ENCODE measurements at places on chromosomes 4 and X. TPM values are rescaled to one million over a fixed set of nuclear protein-coding genes. Genes with fewer than 3 reads are reported as not detected.
A peak's percentile ranks its signal among the peaks of the same experiment; 100 is the strongest.

The TREX2 gene
- 1.0 TPM for total RNA-seq

The GPR119 gene
- total RNA-seq: not detected

The BMP3 gene
- 25.3 TPM for total RNA-seq

The MAGED4 gene
- 0.64 TPM for total RNA-seq

The PUDP gene
- total RNA-seq: 6.2 TPM

The SLC4A4 gene
- total RNA-seq: 6.7 TPM

The TMEM184C gene
- 26.9 TPM for total RNA-seq

The BMX gene
- 3.9 TPM for total RNA-seq

The GAB3 gene
- total RNA-seq: 8.5 TPM

DNA sequence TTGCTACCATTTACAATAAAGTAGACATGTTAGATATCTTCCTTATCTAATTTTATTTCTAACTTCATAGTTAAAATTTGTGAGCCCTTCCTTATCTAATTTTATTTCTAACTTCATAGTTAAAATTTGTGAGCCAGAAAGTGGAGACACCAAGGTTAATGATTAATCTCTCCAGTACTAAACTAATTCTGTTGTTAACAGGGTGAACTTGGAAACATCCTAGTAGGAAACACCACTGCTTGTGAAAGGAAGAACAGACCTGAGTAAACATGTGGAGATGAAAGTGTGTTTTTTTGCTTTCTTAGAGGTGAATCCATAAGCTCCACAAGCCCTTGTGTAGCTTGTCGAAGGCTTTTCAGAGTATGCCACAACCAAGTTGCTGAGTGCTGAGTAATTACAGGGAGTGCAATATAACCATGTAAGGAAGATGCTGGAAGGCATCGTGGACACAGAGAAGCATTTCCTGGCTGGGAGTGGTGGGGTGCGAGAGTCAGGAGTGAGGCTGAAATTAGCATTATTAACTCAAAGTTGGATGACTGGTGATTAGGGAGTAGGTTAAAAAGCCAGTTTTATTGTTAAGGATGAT, 118.6 kb upstream of the NEIL3 start:
- DNase-seq: no peak

GRCh38 chr4:732911-733630, 27.4 kb downstream of the PCGF3 start:
- no peak for DNase-seq

GRCh38 chrX:1305411-1305810, 31.2 kb upstream of the IL3RA start:
- DNase-seq: no peak

DNA sequence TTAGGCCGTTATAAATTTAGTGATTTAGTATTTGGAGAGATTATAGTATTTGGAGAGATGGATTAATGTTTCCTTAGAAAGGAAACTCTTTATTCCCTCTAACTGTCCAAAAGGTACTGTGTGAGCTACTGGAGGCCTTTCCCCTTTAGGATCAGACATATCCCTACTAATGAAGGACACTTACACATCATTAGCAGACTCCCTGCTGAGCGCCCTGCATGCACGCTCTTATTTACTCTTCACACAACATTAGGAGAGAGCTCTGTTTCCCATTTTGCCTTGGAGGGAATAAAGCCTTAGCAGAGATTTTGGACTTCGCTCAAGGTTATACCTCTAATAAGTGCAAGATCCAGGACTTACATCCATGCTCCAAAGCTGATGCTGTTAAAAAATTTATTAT, 17.8 kb upstream of the STOX2 start:
- no peak for DNase-seq

- no peak for DNase-seq
Measured at GRCh38 chr4:123767806-123768205, 371.2 kb downstream of the SPRY1 start.

DNA sequence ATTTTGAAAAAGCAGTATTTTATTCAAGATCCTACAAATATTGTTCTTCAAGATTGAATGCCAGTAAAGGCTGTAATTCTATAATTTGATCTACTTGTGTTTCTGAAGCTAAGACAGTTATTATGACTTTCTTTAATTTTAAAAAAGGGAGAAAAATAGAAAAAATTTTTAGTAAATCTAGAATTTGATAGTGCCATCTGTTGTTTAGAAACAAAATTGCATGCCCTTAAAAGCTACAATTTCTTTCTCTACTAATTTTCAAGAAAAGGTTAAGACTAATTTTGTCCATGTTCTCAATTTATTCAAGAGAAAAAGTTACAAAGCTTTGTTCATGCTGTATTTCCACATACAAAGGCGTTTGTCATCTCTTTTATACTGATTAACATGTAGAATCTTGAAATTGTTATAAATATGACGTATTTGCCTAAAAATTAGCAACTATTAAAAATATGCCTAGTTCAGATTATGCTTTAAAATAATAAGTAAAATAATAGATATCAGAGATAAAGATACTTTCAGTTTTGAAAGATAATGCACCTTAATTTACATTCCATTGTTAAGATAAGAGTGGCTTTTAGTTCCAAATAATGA, 25.6 kb upstream of the MMRN1 start:
- DNase-seq: no peak

GRCh38 chr4:14323191-14323590, 679.1 kb upstream of the CPEB2 start:
- DNase-seq: no peak

DNA sequence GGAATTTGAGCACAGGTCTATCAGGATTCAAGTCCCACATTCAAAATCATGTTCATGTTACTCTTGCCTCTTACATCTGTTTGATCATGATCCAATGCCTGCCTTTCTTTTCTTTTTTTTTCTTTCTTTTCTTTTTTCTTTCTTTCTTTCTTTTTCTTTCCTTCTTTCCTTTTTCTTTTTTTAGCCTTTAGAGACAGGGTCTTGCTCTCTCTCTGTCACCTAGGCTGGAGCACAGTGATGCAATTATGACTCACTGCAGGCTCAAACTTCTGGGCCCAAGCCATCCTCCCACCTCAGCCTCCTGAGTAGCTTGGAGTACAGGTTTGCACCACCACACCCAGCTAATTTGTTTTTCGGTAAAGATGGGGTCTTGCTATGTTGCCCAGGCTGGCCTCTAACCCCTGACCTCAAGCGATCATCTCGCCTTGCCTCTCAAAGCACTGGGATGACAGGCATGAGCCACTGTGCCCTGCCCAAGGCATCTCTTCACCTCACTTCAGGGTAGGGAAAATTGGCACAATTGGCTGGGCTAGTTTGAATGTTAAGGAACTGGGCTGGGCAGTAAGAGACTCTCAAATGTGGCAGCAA, 359.2 kb downstream of the FBXW7 start:
- DNase-seq: no peak

DNA sequence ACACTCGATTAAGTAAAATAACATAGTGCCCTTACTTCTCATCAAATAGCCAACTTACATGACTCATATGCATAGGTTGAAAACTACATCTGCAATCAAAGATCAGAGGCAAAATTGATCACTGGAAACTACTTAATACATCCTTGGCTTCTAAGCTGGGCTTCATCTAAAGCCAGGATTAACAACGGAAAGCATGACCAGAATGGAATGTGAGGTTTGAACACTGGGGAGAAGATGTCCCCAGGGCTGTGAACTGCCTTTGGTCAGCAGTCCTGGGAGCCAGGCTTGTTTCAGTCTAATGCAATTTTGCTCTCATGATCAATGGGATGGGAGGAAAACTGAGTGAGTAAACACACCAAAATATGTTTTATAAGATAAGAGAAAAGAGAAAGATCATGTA, 192.5 kb upstream of the TTC29 start:
- DNase-seq: no peak

GRCh38 chr4:182288534-182288933, 45.3 kb downstream of the TENM3 start:
- no peak for DNase-seq

GRCh38 chr4:77010841-77011354, 61.3 kb downstream of the SEPTIN11 start:
- no peak for DNase-seq

DNA sequence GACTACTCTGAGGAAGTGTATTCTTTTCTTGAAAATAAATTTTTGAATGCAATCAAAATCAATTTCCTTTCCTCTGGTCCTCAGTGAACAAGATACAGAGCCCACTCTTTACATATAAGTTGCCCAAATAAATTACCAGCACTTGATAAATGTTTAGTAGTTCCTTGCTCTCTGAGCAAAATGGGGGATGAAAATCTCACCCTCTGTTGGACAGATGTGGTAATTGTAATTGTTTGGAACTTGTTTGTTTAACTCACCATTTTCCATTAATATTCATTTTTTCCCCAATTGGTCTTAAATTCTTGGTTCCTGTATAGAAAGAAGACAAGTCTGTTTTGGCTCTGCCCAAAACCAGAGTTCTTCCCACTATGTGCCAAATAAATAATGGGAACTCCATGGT, 146.3 kb downstream of the LDB2 start:
- DNase-seq: no peak

- no peak for DNase-seq
Measured at GRCh38 chr4:1869530-1870327, 1.5 kb upstream of the NSD2 start.

GRCh38 chr4:14749910-14750309, 252.4 kb upstream of the CPEB2 start:
- DNase-seq: no peak

DNA sequence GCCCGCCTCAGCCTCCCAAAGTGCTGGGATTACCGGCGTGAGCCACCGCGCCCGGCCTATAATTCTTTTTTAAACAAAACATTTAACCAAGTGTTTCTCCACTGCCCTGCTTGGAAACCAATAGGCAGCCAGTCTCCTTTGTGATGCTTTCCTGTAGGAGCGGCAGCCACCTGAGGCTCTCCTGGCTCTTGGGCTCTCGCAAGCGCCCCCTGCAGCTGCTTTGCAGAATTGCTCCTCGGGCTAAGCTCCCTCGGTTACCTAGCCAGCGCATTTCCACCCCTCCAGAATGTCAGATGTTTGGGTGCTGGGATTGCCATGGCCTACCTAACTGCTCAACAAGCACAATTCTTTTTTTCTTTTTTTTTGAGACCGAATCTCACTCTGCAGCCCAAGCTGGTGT, 7.7 kb downstream of the S100P start:
- no peak for DNase-seq

GRCh38 chrX:31832263-31832662, 760.4 kb upstream of the FTHL17 start:
- DNase-seq: no peak

- no peak for DNase-seq
Measured at GRCh38 chr4:157170321-157170720, 50.2 kb upstream of the GRIA2 start.

DNA sequence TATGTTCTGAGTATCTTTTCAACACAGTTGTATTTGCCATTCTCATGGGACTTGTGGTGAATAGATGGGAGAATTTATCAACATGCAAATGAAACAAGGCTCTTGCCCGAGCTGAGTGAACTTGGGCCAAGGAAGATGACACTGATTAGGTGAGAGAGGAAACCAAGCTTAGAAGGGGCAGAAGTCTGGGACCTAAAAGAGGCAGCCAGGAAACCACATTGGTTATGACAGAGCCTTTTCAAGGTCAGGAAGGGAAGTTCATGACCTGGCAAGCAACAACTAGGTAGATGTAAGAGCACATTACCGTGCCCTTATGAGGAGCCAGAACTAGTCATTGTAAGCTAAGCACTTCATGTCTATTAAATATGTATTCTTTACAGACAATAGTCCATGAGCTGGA, 590.3 kb downstream of the PACRGL start:
- no peak for DNase-seq

DNA sequence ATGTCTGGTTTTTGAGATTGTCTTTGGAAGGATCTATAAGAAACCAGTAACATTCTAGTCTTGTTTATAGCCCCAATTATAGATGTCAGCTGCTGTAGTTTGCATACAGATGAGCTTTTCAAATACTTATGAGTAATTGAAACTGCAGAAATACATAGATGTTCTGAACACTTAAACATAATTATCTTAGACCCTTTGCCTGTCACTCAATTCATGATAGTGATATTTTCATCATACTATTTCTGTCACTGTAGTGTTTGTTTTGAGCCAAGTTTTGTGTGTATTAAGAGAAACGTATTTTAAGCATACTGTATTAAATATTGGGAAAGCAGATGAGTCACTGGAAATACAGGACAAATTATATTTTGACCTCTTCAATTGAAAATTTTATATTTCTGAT, 69.8 kb upstream of the SMARCA5 start:
- DNase-seq: no peak

GRCh38 chr4:169815606-169816005, 57.9 kb upstream of the HPF1 start:
- DNase-seq: no peak

- no peak for DNase-seq
Measured at GRCh38 chrX:81238166-81238565, 36.3 kb downstream of the SH3BGRL start.

GRCh38 chr4:37891260-37892159, 626 bp downstream of the TBC1D1 start:
- DNase-seq: no peak

DNA sequence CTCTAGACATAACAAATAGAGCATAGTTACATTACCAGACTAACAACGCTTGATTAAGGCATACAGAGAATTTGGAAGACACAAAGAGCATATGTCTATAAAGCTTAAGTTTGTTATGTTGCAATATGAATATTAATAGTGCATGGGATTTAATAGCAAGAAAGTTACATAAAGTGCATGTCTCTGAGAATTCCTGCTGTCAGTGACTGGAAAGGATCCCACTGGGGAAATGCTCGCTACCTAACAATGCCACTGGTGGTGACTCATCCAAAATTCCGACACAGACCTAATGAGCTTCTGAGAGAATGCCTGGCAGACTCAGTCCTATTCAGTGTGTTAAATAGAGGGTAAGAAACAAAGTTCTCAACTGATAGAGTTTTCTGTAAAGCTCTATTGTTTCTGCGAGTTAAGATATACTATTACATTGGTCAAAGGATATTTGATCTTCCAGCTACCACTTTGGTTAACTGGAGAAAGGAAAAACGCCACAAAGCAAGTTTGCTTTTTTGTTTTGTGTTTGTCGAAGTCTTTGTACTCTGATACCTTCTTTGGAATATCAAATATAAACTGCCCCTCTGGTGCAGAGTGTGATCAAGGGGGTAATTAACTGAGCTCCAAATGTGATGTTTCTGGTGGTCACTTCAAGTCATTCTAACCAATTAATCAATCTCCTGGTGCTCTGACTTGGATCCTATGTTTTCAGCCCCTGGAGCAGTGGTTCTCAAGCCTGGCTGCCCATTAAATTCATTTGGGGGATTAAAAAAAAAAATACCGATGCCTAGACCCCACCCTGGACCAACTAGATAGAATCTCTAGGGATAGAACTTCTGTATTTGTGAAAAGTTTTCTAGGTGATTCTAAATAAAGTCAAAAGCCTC, 107.9 kb downstream of the PALLD start:
- DNase-seq: peak; percentile 62

DNA sequence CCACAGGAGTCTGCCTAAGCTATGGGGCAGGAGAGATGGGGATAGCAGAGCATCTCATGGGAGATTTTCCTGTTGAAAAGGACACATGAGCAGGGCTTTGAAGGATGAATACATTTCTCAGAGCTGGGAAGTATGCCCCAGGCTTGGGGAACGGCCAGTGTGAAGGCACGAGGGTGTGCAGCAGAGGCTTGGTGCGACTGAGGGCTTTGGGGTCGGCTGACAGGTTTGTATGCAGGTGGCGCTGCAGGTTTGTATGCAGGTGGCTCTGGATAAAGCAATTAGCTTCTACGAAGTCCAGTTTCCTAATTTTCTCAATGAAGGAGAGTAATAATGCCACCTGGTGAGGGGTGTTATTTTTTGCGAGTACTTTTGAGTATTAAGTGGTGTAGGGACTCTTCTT, 6.8 kb upstream of the KIAA0232 start:
- DNase-seq: no peak

Data from breast epithelium (tissue), 4 donors.